ENCODE measurements at places on chromosomes 7 and 10. TPM values are rescaled to one million over a fixed set of nuclear protein-coding genes. Genes with fewer than 3 reads are reported as not detected.

DNA sequence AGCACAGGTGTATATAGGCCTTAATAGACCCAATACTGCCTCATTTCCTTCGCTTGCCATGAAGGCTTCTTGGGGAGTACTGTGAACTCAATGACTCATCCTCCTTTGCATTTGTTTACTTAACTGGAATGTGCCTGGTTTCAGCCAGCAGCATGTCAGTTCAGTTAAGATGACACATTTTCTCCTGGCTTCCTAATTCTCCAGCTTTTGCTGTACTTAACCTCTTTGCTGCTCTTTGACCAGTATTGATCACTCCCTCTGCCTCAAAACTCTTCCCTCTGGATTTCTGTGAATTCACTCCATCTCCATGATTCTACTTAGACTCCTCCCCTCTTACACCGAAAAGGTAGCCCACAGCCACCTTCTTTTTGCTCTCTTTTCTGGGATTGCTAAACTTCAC is 135.7 kb downstream of the MAGI2 start:
- no peaks in the 10 kb centered on the region for H3K27me3 ChIP-seq
- no peaks in the 10 kb centered on the region for H3K36me3 ChIP-seq
- H3K4me3 ChIP-seq: no peak overlapping the region
- peak overlapping the region; percentile 12 for H3K27ac ChIP-seq
- no peak for DNase-seq
- H3K4me1 ChIP-seq: peaks cover 10% of the 10 kb centered on the region

DNA sequence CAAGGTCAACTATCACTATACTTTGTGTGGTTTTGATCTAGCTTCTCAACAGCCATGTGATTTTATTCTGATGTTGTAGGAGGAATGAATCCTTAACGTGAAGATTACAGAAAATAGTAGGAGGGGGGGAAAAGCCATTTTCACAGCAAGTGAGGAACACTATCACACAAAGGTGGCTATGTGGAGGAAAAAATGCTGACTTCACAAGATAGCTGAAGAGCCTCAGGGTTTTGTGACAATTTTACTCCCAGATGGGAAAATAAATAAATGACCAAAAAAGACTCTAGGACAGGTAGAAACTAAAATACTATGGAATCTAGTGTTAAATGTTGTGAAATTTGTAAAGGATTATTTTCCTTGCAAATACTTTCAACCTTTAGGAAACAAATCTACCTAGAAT is 281.0 kb downstream of the ADRA2A start:
- no peaks in the 10 kb centered on the region for H3K36me3 ChIP-seq
- H3K4me1 ChIP-seq: no peaks in the 10 kb centered on the region
- H3K4me3 ChIP-seq: no peak overlapping the region

DNA sequence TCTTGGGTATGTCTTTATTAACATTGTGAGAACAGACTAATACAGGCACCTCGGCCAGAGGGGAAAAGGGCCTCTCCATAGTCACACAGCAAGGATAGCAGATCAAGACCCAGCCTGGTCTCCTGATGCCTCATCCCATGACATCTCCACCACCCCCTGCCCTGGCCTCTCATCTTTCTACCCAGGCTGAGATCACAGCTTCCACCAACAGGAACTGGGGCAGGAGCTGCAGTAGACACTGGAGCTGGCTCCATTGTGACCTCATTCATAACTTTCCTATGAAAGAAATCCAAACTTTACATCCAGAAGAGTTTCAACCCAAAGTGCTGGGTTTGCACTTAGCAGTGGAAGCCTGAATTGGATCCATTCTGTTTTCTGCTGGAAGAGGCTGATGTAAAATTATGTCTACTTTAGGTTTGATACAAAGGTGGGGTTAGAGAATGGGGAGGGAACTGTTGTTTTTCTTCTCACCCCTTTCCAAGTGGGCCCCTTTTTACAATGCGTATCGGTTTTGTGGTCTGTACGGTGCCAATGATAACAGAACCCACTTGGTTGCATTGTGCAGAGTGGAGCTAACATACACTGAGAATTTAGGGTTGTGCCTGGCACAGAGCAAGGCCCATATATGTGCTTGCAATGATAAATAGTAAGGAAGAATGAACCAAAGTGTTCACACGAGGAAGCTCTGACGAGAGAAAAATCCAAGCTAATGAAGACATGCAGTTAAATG is 28.6 kb upstream of the INSIG1 start:
- H3K4me3 ChIP-seq: no peak overlapping the region
- H3K36me3 ChIP-seq: no peaks in the 10 kb centered on the region
- no peak for DNase-seq
- no peak overlapping the region for H3K27ac ChIP-seq
- no peaks in the 10 kb centered on the region for H3K27me3 ChIP-seq

DNA sequence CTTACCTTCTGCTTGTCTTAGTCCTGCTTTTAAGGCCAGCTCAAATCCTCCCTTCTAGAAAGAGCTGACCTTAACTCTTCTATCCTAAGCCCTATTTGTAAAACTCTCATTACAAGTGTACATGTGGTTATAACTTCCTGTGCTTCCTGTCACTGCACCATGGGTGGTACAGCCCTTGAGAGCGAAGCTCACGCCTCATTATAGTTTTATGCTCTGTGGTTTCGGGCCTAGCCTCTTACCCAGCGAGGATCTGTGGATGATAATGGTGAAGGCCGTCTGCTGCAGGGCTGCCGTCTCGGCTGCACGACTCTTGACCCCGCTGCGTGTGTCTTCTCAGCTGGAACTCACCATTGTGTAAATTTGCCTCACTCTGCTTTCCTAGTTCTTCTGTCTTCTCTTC is 74.6 kb downstream of the CUL1 start:
- no peak for DNase-seq
- no peak overlapping the region for H3K4me3 ChIP-seq
- no peaks in the 10 kb centered on the region for H3K4me1 ChIP-seq

- H3K36me3 ChIP-seq: no peaks in the 10 kb centered on the region
- H3K27ac ChIP-seq: no peak overlapping the region
- H3K27me3 ChIP-seq: no peaks in the 10 kb centered on the region
- H3K4me1 ChIP-seq: no peaks in the 10 kb centered on the region
Observed at GRCh38 chr7:6316226-6316625, 43.8 kb upstream of the CYTH3 start.

GRCh38 chr10:4195213-4195612 is 410.2 kb upstream of the KLF6 start:
- H3K27me3 ChIP-seq: no peaks in the 10 kb centered on the region
- H3K36me3 ChIP-seq: no peaks in the 10 kb centered on the region
- H3K27ac ChIP-seq: no peak overlapping the region
- no peak overlapping the region for H3K4me3 ChIP-seq
- no peak for DNase-seq

DNA sequence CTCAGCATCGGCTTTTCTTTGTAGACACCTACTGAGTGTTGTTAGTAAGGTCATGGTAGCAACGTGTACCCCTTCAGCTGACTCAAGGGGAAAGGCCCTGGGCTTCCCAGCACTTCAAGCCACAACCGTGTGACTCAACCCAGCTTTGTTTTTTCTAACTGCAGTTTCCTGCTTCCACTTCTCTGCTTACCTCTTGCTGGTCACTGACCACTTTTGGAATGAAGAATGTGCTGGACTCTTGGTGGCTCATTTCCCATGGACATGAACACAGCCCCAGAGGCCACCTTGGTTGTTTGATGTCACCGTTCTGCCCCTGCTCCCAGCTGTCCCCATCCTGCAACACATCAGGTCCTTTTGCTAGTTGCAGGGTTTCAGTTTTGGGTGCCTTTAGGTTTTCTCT is 69.5 kb upstream of the ZNF438 start:
- no peak overlapping the region for H3K27ac ChIP-seq
- no peak overlapping the region for H3K4me3 ChIP-seq
- no peaks in the 10 kb centered on the region for H3K36me3 ChIP-seq
- no peaks in the 10 kb centered on the region for H3K27me3 ChIP-seq
- DNase-seq: no peak
- 0 out of 2 replicates have a peak, but pooled peaks cover 5% of the 10 kb centered on the region for H3K4me1 ChIP-seq

DNA sequence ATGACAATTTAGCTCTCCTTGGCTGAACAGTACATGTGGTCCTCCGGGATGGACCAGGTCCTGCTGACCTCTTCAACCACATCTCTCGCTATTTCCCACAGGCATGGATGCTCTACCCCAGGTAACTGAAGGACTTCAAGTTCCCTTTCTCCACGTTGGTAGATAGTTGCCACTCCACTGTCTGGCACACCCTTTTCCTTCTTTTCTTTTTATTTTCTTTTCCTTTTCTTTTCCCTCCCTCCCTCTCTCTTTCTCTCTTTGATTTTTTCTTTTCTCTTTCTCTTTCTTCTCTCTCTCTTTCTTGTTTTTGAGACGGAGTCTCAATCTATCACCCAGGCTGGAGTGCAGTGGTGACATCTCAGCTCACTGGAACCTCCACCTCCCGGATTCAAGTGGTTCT is 2.8 kb upstream of the ACBD7 start:
- H3K27me3 ChIP-seq: no peaks in the 10 kb centered on the region
- no peak for DNase-seq
- no peak overlapping the region for H3K27ac ChIP-seq
- no peaks in the 10 kb centered on the region for H3K36me3 ChIP-seq
- H3K4me3 ChIP-seq: no peak overlapping the region
- no peaks in the 10 kb centered on the region for H3K4me1 ChIP-seq

GRCh38 chr7:5603241-5604140 is 178.0 kb downstream of the RNF216 start:
- DNase-seq: no peak
- H3K36me3 ChIP-seq: no peaks in the 10 kb centered on the region
- peaks cover 10% of the 10 kb centered on the region for H3K4me1 ChIP-seq
- H3K4me3 ChIP-seq: no peak overlapping the region
- H3K27ac ChIP-seq: peak overlapping the region; percentile 74

- no peak for DNase-seq
- H3K27ac ChIP-seq: no peak overlapping the region
- peaks cover 7% of the 10 kb centered on the region for H3K4me1 ChIP-seq
- H3K4me3 ChIP-seq: no peak overlapping the region
Observed at GRCh38 chr10:73183667-73184281, 15.9 kb downstream of the FAM149B1 start.

The EPO gene
- total RNA-seq: 1.1 TPM

The LGI1 gene
- 1.1 TPM for total RNA-seq

The ENKUR gene
- 0.72 TPM for total RNA-seq

All from Caco-2 (cell line).